H9 (cell line): ENCODE measurements at places on chromosomes 3 and 15.

- no peak for DNase-seq
Measured at GRCh38 chr3:169172535-169172934, 491.0 kb downstream of the MECOM start.

DNA sequence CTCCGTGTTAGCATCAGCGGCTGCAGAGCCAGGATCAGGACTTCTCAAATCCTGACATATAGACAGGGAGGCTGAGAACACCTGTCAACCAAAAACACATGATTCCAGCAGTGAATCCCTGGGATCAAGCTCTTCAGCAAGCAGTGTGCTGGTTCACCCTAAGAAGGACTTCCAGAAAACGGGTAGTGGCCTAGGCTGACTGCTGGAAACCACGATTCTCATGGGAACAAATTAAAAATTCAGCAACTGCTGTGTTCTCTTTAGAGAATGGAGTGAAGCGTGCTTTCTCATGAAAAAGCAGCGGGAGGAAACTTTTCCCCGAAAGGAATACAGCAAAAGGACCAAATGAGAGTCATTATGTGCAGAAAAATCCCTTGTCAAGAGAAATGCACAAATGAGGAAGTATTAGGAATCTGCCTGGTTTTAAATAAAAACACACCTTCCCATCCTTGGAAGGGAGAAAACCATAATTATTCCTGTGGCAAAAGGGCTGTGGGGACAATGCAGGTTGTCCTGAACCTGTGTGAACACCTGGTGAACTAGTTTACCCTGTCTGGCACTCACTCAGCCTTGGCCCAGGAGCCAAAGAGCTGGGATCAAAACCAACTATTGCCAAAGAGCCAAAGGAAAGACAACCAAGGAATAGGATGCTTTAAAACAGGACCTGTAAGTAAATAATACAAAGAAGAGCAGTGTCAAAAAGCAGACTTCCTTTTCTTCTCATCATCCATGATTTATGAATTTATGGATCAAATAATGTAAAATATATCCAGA is 13.4 kb downstream of the IL12A start:
- DNase-seq, result no peak

GRCh38 chr3:69738859-69739203 is 433 bp upstream of the MITF start:
- no peak for DNase-seq

GRCh38 chr3:106962993-106963392 is 414.2 kb upstream of the CCDC54 start:
- no peak for DNase-seq

- peak; percentile 56 for DNase-seq
Measured at GRCh38 chr15:76169018-76169417, 109.2 kb downstream of the TMEM266 start.

DNA sequence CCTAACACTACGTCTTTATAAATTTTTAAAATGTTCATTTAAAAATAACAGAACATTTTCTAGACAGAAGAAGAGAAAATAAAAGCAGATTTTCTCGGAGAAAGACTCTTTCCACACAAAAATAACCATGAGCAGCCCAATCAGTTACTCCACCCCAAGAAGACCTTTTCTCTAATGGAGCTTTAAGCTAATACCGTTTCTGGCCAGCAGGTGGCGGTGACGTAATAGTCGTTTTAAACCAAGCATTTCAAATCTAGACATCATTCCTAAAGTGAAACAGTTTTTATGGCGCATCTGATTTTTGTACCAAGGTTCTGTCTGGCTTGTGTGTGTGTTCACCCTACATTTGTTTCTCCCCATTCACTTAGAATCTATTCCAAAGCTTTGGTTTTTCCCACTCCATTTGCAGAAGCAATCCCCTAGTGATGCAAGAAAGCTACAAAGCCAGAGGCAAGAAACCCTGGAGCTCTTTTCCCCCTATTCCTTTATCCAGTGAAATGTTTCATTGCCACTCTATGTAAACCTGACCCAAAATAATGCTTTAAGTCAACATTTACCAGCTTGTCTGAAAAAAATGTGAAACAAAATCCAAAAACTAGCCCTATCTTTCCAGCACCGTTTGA is 336.7 kb upstream of the IGF1R start:
- DNase-seq, result peak; percentile 62

DNA sequence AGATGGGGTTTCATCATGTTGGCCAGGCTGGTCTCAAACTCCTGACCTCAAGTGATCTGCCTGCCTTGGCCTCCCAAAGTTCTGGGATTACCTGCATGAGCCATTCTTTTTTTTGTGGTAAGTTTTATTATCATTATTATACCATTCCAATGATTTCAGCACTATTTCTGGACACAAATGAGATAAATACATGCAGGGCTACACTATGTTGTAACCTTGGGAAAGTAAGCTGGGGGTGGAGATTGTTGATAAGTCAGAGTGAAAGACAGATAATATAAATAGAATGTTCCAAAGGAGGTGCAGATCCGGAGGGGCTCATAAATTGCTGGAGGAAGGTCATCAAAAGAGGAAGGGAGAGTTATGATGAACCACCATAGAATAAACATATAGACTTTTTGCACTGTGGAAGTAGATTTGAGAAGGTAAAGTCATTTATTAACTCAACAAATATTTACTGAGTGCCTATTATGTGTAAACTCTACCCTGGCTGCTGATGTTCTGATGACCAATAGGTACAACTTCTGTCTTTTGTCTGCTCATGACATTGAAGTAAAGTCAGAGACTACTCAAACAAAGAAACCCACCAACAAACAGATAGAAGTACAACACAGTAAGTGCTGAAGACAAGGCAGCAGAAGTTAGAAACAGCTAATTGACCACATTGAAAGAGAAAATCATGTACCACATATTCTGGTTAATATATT is 478.9 kb upstream of the GOLIM4 start:
- DNase-seq, result no peak
